ENCODE measurements at places on chromosomes 1 and 21.
A peak's percentile ranks its signal among the peaks of the same experiment; 100 is the strongest.

DNA sequence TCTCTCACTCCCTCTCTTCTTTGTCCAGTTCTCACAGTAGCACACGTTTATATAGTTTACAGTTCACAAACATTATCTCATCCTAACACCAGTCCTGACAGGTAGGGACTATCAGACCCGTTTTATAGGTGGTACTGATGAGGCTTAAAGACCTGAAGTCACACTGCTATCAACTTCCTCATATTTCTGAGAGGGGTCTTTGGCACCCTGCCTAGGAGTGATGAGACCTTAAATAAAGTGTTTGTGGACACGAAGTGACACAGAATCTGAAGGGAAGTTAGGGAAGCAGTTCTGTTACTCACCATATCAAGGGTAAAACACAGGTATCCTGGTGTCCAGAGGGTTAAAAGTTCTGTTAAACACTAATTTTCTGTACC lies 590 bp upstream of the TACSTD2 start:
- DNase-seq: no peak

- no peak for DNase-seq
Measured at GRCh38 chr1:217574265-217574949, 56.5 kb downstream of the GPATCH2 start.

- DNase-seq: no peak
Measured at GRCh38 chr1:230273141-230273710, 152.9 kb downstream of the PGBD5 start.

GRCh38 chr1:58089898-58090534 lies 456.5 kb downstream of the OMA1 start:
- no peak for DNase-seq

DNA sequence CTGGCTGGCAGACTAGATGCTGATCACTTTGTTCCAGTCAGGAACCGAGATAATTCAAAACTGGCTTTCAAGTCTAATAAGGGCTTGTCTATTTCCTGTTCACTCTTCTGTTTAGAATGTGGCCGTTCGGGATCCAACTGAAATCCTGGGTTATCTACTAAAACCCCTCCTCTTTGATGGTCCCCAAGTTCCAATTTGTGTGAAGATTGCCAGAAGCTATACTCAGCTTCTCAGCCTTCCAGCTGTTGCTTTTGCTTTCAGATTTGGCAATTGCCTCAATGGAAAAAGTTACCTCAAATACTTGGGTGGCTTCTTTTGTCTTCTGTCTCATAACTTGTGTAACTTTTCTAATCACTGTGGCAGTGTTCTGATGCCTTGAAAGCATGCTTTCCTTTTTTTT lies 43.7 kb downstream of the BTBD8 start:
- no peak for DNase-seq

GRCh38 chr1:3323021-3323795 lies 131.3 kb upstream of the ARHGEF16 start:
- DNase-seq: no peak

DNA sequence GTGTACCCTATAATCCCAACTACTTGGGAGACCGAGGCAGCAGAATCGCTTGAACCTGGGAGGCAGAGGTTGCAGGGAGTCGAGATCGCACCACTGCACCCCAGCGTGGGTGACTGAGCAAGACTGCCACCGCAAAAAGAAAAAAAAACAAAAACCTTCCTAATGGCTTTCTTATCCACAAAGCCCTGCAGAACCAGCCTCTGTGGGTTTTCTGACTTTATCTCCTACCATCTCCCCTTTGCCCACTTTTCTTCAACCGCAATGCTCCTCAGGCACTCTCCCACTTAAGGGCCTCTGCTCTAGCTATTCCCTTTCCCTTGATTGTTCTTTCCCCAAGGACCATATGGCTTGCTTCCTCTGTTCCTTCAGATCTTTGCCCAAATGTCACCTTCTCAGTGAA lies 67.9 kb upstream of the PUM1 start:
- no peak for DNase-seq

DNA sequence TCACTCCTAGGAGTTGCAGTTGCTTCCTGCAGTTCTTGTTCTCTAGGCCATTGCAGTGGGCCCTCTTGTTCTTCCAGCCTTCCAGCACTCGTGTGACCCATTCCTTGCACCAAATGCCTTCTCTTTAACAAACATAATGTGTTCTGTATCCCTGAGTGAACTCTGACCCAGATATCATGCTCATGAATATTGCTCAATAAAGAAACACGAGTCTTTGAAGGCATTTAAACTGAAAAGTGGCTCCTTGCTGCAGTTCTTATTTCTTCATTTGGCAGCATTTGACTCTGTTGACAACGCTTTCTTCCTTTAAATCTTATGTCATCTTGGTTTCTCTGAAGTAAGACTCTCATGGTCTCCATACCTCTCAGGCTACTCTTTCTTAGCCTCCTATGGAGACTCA lies 100.7 kb upstream of the PDE4B start:
- DNase-seq: no peak

DNA sequence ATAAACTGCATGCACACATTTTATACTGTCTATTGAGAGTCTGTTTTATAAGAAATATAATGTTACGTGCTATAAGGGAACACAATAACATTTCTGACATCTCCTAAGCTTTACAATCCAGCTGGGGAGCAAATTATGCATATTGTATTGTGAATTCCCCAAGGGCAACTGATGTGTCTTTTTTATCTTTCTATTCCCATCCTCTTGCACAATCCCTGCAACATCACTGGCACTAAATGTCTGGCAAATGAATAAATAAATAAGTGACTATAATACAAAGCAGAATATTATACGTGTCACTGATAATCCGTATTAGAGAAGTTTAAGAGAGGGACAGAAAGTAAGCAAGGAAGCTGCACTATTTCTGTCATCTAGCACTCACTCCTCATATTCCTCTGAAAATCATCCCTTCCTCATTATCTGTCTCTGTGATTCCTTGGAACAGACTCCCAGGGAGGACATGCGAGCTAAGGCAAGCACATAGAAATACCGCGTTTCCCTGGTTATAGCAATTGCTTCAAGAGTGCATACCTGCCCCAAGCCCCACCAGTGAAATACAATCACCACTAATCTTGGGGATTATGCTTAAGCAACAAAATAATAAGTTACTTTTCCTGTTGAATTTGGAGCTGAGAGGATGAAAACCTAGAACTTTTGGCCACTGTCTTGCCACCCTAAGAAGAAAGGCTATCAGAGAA lies 205.4 kb downstream of the SMYD3 start:
- DNase-seq: no peak

DNA sequence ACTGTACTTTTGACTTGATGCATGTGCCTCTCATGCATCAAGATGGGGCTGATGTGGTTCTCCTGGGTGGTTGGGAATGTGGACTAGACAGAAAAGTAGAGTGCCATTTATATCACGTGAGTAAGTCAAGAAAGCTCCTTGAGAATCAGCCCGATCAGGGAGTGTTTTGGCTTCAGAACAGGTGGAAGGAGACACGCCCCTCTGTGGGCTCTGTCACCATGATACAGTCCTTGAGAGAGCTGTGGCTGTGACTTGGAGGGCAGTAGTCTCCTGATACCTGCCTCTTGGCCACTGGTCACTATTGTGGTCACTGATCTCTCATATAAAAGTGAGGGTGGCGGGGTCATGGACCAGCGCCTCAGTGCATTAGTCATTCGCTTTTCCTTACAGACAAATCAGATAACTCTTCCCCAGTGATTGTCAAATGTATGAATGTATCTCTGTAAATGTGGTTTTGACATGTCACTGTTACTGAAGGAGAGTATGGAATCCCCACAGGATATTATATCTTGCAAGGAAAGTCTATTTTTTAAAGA lies 8.9 kb upstream of the C4BPB start:
- no peak for DNase-seq

DNA sequence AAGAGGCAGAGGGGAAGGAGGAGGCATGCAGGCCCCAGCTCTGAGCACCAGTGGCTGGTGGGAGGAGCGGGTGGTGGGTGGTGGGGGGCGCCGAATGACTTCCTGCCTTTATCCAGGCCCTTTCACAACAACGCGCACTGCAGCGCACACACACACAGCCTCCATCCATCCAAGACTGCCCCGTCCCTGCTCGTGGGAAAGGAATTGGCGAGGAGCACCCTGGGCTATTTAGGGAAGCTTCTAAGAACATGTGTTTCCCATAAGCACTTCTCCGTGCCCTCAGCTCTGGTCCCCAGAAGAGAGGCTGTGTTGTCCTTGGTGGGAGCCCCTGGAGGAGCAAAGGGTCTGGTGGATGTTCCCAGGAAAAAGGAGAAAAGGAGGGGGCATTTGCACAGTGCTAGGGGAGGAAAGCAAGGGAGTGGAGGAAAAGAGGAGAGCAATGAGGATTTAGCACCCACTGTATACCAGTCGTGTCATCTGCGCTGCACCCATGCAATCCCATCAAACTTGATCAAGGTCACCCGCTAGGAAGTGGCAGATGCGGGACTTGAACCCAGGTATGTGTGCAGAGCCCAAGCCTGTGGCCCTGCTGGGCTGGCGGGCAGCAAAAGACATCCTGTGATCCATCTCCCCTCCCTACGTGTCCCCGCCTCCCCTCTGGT lies 28.1 kb downstream of the EPHA2 start:
- no peak for DNase-seq

DNA sequence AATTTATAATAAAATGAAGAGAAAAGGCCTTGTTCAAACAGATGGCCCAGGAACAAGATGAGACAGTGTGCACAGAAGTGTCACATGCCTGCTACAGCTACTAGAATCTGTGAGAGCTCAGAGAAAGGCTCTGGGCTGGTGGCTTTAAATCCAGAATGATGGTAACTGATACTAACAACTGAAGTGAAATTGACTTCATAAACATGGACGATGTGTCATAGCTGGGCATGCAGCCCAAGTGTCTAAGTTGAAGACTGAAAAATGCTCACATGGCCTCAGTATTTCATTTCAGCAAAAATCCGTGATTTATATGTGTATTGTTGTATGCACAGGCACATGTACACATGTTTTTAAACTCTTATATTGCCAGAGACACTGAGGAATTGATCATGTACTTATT lies 208.3 kb upstream of the RUNX1 start:
- DNase-seq: peak; percentile 78

GRCh38 chr1:17736625-17737024 lies 18.5 kb upstream of the ACTL8 start:
- no peak for DNase-seq

GRCh38 chr1:3351449-3352298 lies 102.8 kb upstream of the ARHGEF16 start:
- DNase-seq: no peak

DNA sequence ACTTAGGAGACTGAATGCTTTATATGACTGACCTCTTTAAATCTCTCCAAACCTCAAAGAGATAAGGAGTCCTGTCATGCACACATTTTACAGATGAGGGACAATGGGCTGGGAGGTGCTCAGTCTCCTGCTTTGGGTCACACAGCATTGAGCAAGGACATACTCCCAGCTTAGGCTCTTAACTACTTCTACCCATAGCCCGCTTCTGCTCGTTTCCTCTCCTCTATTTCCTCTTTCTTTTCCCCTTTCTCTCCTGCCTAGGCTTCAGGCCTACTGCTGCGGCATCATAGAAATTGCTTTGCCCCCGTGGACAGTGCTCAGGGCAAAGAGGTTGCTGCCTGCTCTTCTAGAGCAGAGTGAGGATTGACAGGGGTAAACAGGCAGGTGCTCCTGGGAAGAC lies 12.4 kb upstream of the ZNF691 start:
- DNase-seq: no peak

DNA sequence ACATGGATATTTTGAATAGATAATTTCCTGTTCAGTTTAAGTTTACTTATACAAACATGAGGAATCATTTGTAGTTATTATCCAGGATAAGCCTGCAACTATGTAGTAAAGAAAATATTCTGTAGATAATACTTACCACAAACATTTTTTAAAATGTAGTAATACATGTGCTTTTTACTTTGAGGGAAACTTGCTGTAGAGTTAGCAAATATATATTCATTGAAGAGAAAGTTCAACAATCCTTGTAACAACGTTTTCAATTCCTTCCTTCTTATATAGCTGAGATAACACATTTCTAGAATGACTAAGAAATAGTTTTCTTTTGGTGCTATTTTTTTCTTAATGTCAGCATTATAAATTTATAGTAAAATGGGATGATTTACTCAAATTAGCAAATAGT lies 664.6 kb upstream of the ADAMTS5 start:
- no peak for DNase-seq

DNA sequence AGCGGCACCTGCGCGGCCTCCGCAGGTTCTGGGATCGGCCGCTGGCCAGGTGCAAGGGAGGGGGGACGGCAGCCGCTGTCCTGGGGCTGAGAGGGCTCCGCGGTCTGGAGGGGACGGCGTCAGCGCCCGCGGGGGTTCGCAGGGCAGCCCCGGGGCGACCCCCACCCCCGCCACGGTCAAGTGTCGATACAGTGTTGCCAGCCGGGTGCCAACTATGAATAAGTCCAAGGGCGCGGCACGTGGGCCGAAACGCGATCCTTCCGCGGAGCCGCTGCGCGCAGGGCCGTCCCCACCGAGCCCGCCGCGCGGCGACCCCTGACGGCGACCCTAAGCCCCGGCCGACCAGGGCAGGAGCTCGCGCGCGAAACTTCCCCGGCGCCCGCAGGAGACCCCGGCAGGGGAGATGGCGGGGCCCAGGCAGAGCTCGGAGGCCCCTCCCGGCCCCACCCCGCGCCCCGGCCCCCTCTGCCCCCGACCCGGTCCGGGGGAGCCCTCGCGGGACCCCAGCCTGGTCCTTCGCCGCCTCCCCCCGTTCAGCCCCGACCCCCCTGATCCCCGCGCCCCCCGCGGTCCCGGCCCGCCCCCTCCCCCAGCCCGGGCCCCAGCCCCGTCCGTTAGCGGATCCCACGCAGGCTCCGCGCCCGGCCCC lies 586 bp upstream of the AGPAT3 start:
- no peak for DNase-seq

- DNase-seq: no peak
Measured at GRCh38 chr1:230074762-230075161, 7.7 kb downstream of the GALNT2 start.

GRCh38 chr1:185694081-185694480 lies 40.1 kb upstream of the HMCN1 start:
- DNase-seq: no peak

- no peak for DNase-seq
Measured at GRCh38 chr1:228920831-228921230, 185.6 kb downstream of the RHOU start.

GRCh38 chr1:28173151-28173979 lies 3.1 kb downstream of the PTAFR start:
- peak; percentile 91 for DNase-seq

DNA sequence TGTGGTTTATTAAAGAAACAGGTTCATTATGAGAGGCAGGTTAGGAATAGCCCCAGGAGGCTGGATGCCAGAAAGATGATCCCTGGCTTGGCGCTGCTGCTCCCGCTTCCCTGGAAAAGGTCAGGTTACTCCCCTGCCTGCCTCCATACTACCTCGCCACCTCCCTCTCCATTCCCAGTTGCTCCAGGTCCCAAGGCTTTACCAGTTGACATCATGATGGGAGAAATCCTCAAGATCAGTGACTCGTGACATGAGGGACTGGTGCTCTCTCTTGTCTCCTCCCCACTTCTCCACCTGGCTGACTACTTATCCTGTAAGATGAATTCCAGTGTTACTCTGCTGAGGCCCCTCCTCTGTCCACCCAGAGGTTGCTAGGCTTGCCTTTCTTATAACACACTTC lies 19.7 kb downstream of the VASH2 start:
- DNase-seq: no peak

DNA sequence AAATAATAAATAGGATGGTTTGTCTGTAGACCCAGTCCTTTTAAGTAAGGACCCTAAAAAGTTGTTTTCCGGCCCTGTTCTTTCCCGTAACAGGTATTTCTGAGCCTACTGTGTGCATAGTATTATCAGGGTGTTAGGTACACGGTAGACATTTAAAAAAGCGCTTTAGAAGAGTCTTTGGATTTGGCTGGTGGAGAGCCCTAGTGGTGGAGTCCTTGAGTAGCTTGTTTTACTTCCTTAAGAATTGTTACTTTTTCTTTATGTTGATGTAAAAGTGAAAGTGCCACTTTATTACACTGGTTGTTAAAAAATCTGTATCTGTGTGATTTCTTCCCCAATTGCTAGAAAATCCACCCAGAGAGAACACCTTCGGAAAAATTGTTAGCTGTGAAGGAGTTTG lies 36.8 kb downstream of the SMYD2 start:
- no peak for DNase-seq
